Smooth muscle cell of the coronary artery (primary cell): ENCODE measurements at places on chromosomes 5 and 9. TPM values are rescaled to one million over a fixed set of nuclear protein-coding genes. Genes with fewer than 3 reads are reported as not detected.

LVRN gene
- total RNA-seq: 0.30 and 1.5 TPM in 2 replicates

CDC20B gene
- 0.08 TPM in 1 of 2 replicates, not detected in the other for total RNA-seq

TMEM252 gene
- not detected in 2 replicates for total RNA-seq

MRRF gene
- total RNA-seq: 17.2 and 29.2 TPM in 2 replicates
